Occipital lobe (tissue), 3 donors: ENCODE measurements at places on chromosomes 5 and 9. TPM values are rescaled to one million over a fixed set of nuclear protein-coding genes. Genes with fewer than 3 reads are reported as not detected.

The CER1 gene
- total RNA-seq = not detected

The PCDHGB4 gene
- total RNA-seq = 12.9 TPM

The RGS7BP gene
- 17.6 TPM for total RNA-seq

The TERT gene
- total RNA-seq = not detected

The ZSWIM6 gene
- total RNA-seq = 57.4 TPM

The GCNT1 gene
- total RNA-seq = 4.4 TPM

The MUSK gene
- total RNA-seq = 0.16 TPM

The PDLIM4 gene
- total RNA-seq = 3.1 TPM

The MSANTD3 gene
- total RNA-seq = 67.5 TPM

The SEMA5A gene
- 11.2 TPM for total RNA-seq

The FOXI1 gene
- total RNA-seq = not detected

The ARSI gene
- 0.31 TPM for total RNA-seq

The PALM2AKAP2 gene
- 5.0 TPM for total RNA-seq

The DDX4 gene
- total RNA-seq = not detected

The ACTBL2 gene
- not detected for total RNA-seq
